Suprapubic skin (tissue), 4 donors: ENCODE measurements at places on chromosomes 4 and X. TPM values are rescaled to one million over a fixed set of nuclear protein-coding genes. Genes with fewer than 3 reads are reported as not detected.

Gene UCP1
- not detected for total RNA-seq

Gene SRPK3
- 0.42 TPM for total RNA-seq

Gene FAM47B
- not detected for total RNA-seq

Gene FAM90A26
- not detected for total RNA-seq

Gene PNMA3
- 0.85 TPM for total RNA-seq

Gene F11
- total RNA-seq = not detected

Gene F9
- total RNA-seq = not detected

Gene SMARCA1
- total RNA-seq = 8.2 TPM

Gene SCD5
- 5.6 TPM for total RNA-seq

Gene H2BW2
- not detected for total RNA-seq

Gene RENBP
- total RNA-seq = 1.7 TPM

Gene ATP7A
- total RNA-seq = 33.2 TPM

Gene UBA1
- total RNA-seq = 146 TPM
